Stimulated activated CD8-positive, alpha-beta memory T cell treated with anti-CD3 and anti-CD28 coated beads, Interleukin-12 subunit alpha, Interleukin-12 subunit beta, amount 100 ng/mL, for 4 hours (primary cell): ENCODE measurements at places on chromosomes 16 and 17.

- no peak for DNase-seq
Measured at GRCh38 chr17:78617511-78618061, 40.4 kb upstream of the DNAH17 start.

- no peak for DNase-seq
Measured at GRCh38 chr16:28155293-28155692, 56.5 kb downstream of the XPO6 start.

DNA sequence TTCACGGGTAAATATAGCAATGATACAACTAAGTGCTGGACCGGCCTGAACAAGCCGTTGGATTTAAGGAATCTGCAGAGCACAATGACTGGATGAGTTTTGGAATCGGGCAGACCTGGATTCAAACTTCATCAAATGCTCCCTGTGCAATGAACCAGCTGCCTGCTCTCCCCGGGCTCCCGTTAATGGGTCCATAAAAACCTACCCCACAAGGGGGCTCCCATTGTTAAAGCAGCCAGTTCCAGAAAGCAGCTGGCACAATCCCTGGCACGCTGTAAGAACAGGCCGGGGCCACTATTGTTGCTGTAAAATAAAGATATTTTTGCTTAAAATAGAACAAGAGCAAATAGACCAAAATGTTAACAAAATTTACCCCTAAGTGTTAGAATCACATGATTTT is 131.9 kb downstream of the C16orf95 start:
- no peak for DNase-seq

- DNase-seq, result no peak
Measured at GRCh38 chr17:20986767-20987510, 55.9 kb downstream of the USP22 start.

- DNase-seq, result no peak
Measured at GRCh38 chr17:35129973-35130351, 8.5 kb downstream of the FNDC8 start.

DNA sequence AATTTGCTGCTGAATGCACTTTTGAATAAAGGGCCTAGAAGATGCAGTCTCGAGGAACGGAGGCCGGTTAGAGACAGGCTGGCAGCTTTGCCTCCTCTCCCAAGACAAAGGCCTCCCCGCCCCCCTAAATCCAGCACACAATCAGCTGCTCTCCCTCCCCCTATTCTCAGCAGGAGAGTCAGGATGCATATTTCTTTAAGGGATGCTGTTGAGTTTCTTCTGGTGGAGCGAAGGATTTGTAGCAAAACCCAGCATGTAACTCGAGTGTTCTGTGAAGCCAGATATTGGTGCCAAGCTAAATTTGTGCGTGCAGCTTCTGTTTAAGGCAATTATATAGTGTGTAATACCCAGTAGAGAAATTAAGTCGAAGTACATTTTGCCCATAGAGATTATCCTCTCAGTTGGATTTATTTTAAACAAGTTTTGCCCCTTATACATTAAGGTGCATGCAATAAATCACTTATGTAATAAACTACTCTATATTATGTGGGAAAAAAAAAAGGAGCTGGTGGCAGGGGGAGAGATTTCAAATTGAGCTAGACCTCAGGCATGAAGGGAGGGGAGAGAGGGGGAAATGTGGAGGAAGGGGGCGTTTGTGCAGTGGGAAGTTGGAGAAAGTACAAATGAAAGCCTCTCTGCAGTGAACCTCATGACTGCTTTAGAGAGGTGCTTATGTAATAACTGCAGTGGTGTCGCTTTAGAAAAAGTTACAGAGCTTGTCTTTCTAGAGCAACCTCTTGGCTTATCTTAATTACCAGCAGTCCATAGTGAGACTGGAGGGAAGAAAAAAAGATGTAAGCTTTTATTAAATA is 599.2 kb downstream of the MAF start:
- no peak for DNase-seq

DNA sequence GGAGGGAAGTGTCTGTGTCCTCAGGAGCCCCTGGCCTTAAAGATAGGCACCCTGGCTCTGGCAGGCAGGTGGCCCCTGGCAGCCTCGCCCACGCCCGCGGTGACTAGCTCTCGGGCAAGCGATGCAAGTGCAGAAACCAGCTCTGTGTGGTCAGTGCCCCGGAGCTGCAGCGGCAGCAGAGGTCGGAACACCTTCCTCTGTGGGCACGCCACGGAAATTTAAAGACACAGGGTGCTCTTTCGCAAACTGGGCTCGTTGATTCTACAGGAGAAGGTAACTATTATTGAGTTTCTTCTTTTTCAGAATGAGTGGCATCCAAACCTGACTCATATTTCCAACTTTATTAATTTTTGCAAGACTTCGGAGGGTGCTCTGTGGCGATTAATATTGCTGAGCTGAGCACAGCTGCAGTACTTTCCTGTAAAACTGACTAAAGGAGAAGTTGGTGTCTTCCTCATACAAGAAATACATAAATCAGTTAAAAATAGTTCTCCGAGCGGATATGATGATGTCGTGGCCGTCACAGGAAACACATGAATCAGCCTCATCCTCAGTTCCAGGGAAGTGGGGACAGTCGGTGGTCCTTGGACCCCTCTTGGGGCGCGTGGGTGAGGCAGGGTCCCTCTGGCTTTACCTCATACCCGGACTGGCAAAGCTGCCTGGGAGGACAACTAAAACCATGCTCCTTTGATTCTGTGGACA is 120.2 kb downstream of the METRNL start:
- DNase-seq, result peak; percentile 43

DNA sequence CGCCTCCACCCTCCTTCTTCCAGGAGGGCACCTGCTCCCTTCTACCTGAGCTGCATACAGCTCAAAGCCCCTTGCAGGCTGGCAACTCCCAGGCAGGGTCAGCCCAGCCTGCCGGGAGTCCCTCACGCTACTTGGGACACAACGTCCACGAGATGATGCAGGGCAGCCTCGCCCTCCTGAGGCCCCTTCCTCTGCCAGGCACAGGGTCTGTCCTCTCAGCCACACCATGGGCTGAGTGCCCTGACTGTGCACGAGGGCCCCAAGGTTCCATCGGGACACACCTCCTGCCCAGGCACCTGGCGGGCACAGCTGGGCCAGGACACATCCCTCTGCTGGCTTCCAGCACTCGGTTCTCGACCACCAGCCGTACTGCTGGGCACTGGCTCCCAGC is 30.9 kb upstream of the ZC3H18 start:
- DNase-seq, result no peak
